T-cell (primary cell): ENCODE measurements at places on chromosomes 11 and 22.

DNA sequence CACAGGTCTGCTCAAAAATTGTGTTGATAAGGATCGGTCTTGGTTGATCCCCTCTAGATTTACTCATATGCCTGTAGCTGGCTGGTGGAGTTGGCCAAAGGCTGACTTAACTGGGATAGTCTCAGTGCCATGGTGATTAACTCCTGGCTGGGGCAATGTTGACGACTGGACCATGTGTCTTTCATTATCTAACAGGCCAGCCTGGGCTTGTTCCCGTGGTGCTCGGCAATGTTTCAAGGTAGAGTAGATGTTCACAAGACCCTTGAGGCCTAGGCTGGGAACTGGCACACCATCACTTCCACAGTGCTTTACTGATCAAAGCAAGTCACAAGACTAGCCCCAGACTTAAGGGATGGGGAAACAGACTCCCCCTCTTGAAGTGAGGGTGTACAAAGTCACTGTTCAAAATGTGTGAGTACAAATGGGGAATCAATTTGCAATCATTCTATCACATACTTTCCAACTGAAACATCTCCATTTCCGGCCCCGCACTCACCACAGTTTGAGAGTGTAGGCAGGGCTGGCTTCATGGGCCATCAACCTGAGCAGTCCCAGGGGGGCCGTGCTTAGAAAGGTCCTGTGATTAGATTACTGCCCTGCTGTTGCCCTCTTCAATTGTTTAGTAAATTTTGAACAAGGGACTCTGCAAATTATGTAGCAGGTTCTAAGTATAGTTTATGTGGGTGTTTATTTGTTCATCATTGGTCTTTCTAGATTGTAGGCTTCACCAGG, 240.8 kb downstream of the NELL1 start:
- no peak for DNase-seq

GRCh38 chr11:94325681-94326080, 21.3 kb downstream of the IZUMO1R start:
- peak; percentile 26 for DNase-seq

GRCh38 chr11:115162919-115163318, 341.3 kb downstream of the CADM1 start:
- DNase-seq, result no peak

GRCh38 chr11:41499429-41499828, 40.0 kb upstream of the LRRC4C start:
- DNase-seq, result no peak

DNA sequence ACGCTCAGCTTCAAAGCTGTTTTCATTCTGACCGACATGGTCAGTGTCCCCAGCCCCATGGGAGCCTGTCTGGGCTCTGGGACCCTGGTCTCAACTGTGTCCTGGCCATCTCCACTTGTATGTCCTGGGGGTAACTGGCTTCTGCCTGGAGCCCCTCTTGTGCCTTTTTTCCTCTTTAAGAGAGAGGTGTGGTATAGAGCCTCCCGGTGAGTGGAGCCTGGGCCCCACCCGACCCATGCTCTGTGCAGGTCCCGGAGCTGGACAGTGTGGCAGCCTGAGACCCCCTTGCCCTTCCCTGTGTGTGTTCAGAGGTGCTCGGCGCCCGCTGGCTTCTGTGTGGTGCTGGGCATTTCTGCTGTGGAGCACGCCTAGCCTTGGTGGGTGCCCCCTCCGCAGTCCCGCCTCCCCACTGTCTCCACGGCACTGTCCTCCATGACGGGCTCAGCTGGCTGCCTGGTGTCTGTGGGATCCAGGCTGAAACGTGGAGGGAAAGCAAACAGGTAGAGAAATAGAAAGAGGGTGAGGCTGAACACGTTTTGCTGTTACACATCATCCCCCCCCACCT, 74.9 kb downstream of the PARVB start:
- no peak for DNase-seq
